ENCODE measurements at places on chromosomes 13 and 19. TPM values are rescaled to one million over a fixed set of nuclear protein-coding genes. Genes with fewer than 3 reads are reported as not detected.
A peak's percentile ranks its signal among the peaks of the same experiment; 100 is the strongest.

GRCh38 chr13:60788156-60788829 is 391.3 kb downstream of the TDRD3 start:
- no peak for DNase-seq

DNA sequence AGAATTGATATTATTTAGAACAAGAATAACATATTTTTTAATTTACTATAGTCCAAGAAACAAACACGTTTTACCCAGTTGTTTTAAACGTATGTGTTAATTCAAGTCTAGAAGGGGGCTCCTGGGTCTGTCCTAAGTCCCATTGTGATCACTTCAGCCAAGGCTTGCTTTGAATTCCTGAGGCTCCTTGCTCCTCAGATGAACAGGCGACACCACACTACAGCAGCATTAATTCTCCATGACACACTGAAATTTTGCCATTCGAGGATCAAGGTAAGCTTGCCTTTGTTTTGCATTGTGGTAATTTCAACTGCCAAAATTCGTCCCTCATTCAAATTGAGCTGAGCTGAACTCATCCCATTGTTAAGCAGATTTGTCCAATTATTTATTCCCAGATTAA is 1442.6 kb downstream of the SLITRK5 start:
- no peak for DNase-seq

DNA sequence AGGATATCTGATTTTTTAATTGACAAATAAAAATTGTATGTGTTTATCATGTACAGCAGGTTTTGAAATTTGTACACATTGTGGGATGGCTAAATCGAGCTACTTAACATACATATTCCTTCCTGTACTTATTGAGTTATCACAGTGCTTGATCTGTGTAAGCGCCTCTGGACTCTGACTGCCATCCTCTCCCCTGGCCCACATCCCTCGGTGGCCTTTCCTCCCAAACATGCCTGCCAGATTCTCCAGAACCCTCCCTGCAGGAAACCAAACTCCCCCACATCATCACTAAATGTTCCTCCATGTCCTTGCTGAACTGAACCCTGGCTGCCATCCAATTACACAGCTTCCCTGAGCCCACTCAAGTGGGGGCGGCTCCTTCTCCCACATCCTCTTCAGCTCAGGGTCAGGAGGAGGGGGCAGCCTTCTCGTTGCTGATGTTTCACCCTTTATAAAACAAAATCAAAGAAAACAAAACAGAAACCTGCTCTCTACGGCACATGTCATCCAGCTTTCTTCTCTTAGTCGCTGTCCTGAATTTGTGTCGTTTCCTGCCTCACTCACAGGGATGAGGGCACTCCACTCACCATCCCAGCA is 97.1 kb upstream of the SPATA13 start:
- DNase-seq = no peak

DNA sequence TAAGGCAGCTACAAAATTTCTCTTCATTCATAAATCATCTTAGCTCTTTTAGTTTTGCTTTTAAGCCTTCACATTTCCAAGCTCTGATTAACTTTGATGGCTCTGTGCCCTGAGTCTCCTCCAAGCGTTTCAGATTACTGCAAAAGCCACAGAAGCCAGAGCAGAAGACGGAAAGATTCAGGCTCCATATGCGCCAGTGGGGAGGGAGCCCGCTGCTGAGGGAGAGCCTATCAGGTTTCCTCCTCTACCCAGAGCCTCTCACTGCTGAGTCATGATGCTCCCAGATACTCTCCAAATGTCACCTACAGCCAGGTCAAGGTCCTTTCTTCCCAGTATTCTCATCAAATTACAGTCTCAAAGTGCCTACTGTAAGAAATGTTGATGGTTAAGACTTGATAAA is 193.6 kb downstream of the RAP2A start:
- no peak for DNase-seq

GRCh38 chr13:57716295-57716694 is 84.8 kb downstream of the PCDH17 start:
- peak; percentile 61 for DNase-seq

- DNase-seq = no peak
These were observed 1256.6 kb downstream of the SLITRK1 start for GRCh38 chr13:82625717-82626116.

DNA sequence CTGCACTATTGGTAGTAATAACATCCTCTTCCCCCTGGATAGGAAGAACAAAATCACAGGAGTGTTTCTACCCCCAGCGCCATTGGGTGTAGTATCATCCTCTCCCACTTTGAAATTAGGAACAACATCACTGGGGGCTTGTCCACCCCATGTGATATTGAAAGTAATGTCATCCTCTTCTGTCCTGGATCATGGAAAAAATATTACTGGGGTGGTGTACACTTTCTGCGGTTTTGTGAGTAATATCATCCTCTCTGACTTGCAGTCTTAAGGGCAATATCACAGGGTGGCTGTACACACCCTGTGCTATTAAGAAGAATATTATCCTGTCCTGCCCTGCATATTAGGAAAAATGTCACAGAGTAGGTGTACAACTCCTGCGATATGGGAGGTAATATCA is 4.9 kb upstream of the RGCC start:
- no peak for DNase-seq

GRCh38 chr13:94311893-94312292 is 167.6 kb downstream of the DCT start:
- no peak for DNase-seq

GRCh38 chr13:114283576-114283975 is 2.2 kb downstream of the UPF3A start:
- DNase-seq = peak; percentile 29

DNA sequence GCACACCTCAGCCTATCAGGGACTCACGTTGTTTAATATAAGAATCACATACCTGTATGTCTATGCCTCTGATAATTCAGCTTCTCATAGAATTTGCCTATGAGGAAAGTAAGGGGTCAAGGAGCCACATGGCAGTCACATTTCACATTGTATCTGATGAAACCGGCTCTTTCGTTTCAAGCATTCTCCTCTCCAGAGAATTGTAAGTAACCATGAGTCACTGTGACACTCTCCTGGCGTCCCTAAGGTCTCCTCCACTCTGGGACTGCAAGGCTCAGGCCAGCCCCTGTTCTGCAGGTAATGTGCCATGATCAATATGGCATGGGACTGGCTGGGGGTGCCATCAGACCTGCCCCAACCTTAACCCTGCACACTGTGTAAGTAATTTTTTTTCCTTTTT is 503.3 kb downstream of the COG6 start:
- DNase-seq = no peak

- no peak for DNase-seq
These were observed 12.9 kb downstream of the ZSWIM9 start for GRCh38 chr19:48183356-48183755.

GRCh38 chr19:14475251-14476073 is at the start of gene PTGER1:
Gene PTGER1, minus strand, starts transcription at chr19:14475354. Its CDS starts 1,034 bp downstream, at chr19:14474320.
- peak; percentile 38 for DNase-seq

DNA sequence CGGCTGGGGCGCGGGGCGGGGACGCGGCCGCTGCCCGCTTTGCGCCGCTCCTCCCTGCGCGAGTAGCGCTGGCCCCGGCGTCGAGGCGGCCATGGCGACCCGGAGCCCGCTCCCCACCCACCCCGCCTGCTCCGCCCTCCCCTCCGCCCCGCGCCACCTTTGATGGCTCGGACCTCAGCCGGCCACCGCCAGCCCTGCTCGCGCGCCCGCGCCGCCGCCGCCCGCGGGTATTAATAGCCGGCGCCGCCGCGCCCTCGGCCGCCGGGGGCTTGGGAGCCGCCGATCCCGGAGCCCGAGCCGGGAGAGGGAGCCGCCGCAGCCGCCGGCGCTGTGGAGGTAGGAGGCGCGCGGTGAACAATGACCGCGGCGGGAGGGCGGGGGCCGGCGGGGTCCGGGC is 261 bp downstream of the FARP1 start:
- no peak for DNase-seq

- no peak for DNase-seq
These were observed 253.0 kb downstream of the TSHZ3 start for GRCh38 chr19:31096062-31096830.

- peak; percentile 43 for DNase-seq
These were observed 21.2 kb downstream of the CCNA1 start for GRCh38 chr13:36453516-36453915.

- DNase-seq = no peak
These were observed 32.6 kb downstream of the ZNF846 start for GRCh38 chr19:9735986-9736385.

- no peak for DNase-seq
These were observed 11.6 kb upstream of the SUCLA2 start for GRCh38 chr13:48012668-48013067.

DNA sequence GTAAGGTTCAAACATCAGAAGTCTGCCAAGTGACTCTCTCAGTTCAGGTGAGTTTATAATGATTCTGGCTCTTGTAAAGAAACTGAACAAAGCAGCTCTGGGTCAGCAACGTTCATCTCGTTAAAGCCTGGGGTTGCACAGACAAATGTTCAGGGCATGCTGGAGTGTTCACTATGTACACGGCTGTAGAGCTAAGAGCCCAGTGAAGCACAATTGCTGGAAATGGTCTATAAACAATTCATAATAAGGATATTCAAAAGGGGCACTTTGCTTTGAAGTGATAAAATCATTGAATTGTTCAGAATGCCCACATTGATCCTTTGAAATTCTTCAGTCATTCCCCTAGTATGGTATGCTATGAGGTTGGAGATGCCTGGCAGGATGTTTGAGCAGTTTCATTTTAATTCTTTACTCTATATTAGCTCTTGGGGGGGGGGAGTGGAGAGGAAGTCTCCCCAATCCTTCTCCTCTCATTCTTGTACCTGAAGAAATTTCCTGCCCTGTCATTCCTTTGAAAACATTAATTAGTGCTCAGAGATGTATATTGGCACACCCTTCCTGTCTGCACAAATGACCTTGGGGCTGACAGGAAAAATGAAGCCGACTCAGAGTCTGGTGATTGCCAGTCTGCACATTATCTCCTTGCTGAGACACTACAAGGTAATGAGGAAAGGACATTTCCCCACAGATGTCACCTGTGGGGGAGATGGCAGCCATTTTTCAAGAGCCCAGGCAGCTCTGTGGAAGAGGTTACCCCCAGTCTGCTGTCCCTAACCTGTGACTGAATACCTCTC is 145.5 kb downstream of the DLEU7 start:
- no peak for DNase-seq

DNA sequence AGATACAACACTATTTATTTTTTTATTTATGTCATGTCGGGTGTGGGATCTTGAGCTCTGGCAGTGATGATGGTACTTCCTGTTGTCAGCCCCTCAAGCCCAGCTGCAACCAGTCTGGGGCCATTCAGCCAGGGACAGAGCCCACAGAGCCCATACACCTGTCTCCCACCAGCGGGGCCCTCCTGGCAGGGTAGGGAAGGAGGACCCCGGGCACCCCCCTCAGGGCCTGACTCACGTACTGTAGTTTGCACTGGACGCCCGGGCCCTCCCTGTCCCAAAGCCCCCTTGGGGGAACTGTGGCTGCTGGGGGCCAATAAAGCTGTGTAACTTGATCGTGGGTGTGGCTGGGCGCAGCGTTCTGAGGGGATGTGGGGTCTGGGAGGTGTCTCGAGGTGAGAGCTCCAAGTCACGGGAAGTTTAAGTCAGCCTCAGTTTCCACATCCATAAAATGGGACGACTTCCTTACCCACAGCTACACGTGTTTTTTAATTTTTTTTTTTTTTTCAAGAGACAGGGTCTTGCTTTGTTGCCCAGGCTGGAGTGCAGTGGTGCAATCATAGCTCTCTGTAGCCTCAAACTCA is 9.5 kb downstream of the ATG4D start:
- no peak for DNase-seq

GRCh38 chr19:3450796-3451411 is 29.4 kb downstream of the SMIM24 start:
- DNase-seq = no peak

DNA sequence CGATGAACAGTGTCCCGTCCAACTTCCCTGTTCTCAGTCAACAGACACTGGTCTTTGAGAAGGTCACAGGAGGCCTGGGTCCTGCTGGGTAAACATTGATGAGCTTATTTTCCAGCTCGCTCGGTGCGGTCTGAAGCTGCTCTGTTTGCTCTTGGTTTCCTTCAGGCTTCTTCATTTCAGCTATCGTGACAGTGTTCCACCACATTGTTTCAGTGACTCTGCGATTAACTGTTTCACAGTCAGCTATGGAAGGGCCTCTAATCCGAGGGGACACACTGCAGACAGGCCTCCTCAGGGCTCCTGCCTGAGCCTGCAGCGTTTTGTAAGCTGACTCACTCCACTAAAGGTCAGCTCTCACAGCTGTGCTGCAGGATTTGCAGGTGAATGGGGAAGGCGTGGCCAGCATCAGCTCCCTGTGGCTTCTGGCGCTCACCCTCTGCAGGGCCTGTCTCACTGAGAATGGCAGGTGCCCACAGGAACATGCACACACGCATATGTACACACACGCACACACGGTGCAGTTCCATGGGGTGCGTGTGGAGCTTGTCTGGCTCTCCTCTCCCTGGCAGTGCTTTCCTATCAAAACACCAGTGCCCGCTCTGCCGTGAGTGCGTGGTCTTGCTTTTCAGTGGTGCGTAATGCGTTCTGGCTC is 62.9 kb upstream of the MCF2L start:
- no peak for DNase-seq

- DNase-seq = no peak
These were observed 14.5 kb upstream of the TPP2 start for GRCh38 chr13:102582256-102582655.

GRCh38 chr13:30169442-30169841 is 137.9 kb downstream of the KATNAL1 start:
- DNase-seq = no peak

GRCh38 chr13:23414682-23415081 is 18.8 kb downstream of the SACS start:
- DNase-seq = no peak

GRCh38 chr19:10644260-10645007 is 9.7 kb upstream of the ILF3 start:
- peak; percentile 74 for DNase-seq

ZNF69 gene
- total RNA-seq = 2.0 TPM

NDUFB7 gene
- 482 TPM for total RNA-seq

INSL3 gene
- total RNA-seq = not detected

AP3D1 gene
- total RNA-seq = 143 TPM

CLEC17A gene
- total RNA-seq = not detected

ZSCAN4 gene
- not detected for total RNA-seq

TSKS gene
- not detected for total RNA-seq

Data from HT-29 (cell line).